ENCODE measurements at places on chromosomes 3 and 15.

- no peak for DNase-seq
Observed at GRCh38 chr3:45113625-45114050, 32.5 kb downstream of the CDCP1 start.

DNA sequence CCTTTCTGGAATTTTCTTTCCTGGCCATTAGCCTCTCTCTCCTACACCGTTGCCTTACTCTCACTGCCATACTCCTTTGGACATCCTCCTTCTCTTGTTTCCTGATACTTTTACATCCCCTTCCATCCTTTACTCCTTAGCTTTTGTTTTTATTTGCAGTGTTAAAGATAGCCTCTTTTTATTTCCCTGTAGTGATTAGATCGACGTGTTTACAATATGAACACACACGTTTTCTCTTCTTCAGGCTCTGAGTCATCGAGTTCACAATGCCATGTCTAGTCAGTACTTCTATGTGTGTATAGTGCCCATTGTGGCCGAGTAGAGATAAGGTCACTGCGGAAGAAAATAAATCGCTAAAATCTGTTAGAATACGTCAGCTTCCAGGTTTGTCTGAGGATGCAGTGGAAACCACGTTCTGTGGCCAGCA lies 208.5 kb downstream of the LPP start:
- no peak for DNase-seq

GRCh38 chr15:77496715-77497109 lies 76.0 kb downstream of the HMG20A start:
- DNase-seq = peak; percentile 52

DNA sequence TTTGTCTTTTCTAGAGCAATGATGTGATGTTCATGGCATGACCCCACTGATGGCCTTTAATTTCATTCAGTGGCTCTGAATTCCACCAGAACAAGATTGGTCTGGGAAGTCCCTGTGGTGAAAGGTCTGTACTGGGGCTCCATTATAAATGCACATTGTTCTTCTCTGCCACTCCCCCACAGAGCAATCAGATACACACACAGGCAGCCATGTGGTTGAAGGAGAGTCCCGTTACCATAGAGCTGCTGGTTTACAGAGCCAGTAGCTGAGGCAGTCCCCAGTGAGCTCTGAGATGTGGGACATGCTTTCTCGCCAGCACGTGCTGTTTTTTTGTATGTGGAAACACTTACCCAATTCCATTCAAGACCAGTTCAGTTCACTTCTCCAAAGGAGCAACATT lies 172.7 kb upstream of the TRIM42 start:
- no peak for DNase-seq

GRCh38 chr3:123357275-123357674 lies 91.6 kb downstream of the ADCY5 start:
- DNase-seq = no peak

- no peak for DNase-seq
Observed at GRCh38 chr15:26378304-26378703, 394.6 kb downstream of the GABRB3 start.

DNA sequence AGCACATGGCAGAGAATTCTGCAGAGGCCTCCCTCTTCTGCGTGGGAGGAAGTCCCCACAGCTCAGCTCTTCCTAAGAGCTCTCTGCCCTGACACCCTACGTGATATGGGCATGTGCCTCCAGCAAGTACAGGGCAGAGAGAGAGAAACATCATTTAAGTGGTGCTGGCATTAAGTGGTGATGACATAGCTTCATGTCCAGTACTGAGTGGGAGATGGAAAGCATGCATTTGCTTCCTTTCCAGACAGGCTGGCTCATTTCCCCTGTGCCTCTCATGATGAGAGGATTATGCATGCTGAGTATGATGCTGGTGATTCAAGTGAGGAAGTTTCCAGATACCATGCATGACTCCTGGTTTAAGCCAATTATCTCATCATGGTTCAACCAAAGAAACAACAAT lies 26.9 kb downstream of the BFSP2 start:
- no peak for DNase-seq

DNA sequence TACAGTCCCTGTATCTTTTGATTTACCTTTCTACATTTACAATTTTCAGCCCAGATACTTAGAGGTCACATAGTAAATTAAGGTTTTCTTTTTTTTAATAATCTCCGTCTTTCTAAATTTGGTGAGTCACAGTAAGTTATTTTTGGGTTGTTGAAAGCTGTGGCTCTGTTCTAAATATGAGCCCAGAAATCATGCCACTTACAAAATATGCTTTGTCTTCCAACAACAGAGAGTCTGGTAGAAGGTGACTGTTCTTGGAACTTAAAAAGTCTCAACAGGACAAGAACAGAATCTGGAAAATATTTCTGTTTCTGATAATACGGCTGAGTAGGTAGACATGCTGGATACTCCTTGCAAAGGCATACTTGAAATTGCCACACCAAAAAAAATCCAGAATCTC lies 16.0 kb downstream of the GOLGA8S start:
- DNase-seq = no peak

DNA sequence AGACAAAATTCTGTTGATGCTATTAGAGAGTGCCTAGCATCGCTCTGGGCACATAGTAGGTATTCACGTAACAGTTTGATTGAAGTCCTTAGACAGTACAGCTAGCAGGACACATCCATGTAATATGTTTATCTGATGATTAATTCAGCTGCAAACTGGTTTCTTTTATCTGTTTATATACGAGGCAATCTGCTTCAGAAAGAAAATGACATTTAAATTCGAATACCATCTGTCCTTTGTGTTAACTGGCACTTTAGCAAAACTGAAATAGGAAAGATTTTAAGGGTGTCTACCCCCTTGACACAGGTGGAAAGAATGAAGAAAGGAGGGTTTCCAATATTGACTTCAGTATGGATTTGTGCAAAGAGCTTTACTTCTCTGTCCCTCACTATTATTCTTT lies 192.5 kb downstream of the MFSD1 start:
- no peak for DNase-seq

- no peak for DNase-seq
Observed at GRCh38 chr3:68855620-68856019, 76.7 kb downstream of the TAFA4 start.

DNA sequence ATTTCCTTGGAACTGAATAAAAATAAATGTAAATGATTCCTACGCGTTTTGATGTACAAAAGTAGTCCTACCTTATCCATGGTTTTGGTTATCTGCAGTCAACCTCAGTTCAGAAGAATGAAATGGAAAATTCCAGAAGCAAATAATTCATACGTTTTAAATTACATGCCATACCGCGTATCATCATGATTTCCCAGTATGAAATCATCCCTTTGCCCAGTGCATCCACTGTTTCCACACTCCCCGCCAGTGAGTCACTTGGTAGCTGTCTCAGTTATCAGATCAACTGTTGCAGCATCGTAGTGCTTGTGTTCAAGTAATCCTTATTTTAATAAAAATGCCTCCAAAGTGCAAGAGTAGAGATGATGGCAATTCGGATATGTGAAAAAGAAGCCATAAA lies 9.1 kb upstream of the MFSD1 start:
- no peak for DNase-seq

- no peak for DNase-seq
Observed at GRCh38 chr3:183074261-183074660, 25.0 kb downstream of the MCCC1 start.

DNA sequence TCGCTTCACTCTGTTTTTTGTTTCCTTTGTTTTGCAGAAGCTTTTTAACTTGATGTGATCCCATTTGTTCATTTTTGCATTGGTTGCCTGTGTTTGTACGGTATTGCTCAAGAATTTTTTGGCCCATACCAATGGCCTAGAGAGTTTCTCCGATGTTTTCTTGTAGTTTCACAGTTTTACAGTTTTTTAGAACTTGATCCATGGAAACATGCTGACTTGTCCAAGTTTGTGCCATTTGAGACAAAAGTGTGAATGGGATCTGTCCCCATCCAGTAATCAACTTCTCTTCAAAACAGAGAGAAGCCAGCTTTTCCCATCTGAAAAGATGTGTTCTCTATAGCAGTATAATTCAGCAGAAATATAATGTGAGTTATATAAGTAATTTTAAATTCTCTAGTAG lies 266.5 kb upstream of the LRTM1 start:
- DNase-seq = no peak

DNA sequence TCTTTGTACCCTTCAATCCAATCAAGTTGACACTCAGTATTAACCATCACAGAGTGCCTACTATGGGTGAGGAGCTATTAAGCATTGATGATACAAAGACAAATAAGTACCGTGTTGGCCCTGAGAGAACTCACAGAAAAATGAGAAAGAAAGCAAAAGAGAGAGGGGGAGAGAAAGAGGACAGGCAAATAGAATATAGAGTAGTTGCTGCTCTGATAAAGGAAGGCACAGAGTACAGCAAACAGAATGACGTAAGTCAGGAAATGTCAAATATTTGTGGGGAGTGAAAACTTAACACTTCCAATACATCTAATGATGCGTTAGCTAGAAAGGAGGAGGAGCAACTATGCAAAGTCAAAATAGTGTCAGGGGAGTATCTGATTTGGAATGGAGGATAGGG lies 320.6 kb upstream of the KCNH8 start:
- DNase-seq = no peak

DNA sequence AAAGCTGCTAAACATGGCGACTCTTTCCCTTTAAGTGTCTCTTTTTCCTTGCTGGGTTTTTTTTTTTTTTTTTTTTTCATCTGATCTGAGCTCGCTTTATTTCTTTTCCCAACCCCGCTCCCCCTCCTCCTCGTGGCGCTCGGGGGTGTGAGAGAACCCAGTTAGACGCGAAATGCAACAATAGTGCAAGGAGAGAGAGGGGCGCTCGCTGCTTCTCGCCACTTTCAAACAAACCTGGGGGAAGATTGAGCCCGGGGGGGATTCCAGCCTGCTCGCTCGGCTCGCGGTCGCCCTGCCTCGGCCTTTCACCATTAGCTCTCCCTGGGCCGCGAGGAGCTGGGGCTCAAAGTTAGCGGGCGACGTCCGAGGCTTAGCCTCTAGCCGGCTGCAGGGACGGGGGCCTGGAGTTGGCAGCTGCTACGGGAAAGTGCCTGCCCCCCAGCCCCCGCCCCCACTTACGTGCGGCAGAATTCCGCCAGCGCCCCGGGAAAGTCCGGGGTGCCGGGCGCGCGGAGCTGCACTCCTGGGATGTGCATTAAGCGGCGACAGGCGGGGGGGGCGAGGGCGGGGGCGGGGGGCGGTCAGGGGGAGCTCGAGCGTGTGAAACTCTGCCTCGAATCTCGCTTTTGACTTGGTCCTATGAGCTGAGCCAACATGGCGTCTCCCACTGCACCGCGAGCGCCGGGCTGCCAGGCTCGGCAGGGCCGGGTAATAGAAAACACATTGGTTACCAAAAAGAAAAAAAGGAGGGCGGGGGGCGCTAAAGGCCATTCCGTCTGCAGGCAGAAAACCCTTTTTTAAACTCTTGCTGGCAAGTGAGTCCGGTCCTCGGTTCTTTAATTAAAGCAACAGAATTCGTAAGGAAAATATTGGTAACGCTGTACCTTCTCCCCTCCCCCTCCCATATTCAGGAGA lies 10.4 kb downstream of the NR2F2 start:
- DNase-seq = no peak

- no peak for DNase-seq
Observed at GRCh38 chr3:97232393-97233034, 418.1 kb downstream of the EPHA6 start.

GRCh38 chr3:49867871-49868321 lies 1.8 kb downstream of the CAMKV start:
- DNase-seq = no peak

DNA sequence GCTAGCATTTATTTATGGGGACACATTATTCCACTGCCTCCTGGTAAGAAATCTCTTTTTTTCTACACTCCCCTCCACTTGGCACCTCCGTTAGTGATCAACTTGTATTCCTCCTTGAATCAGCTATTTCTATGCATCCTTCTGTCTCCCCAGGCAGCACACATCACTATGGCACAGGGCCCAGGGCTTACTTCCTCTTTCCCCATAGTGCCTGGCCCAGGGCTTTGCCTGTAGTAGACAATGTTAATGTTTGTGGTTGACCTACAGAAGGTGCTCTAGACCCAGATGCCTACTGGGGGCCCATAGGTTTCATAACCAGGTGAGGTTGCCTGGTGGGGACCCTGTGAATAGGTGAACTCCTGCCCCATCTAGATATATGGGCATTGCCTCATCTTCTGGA lies 44.9 kb downstream of the EPHB1 start:
- DNase-seq = no peak

DNA sequence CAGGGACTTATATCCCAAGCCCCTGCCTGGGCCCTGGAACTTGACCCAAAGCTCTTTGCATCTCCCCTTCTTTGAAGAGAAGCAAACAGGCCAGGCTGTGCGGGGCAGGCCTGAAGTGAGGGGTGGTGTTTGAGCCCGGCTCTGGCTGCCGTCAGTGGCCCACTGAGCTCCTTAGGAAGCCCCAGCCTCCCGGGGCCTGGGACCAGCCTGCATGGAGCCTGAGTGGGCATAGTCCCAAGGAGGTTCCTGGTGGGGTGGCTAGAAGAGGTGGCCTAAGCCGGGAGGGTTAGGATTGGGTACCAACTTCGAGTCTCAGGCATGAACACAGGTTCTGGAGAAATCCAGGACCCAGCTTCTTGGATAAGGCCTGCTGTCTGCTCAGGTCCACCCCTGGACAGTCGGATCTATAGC lies 6.4 kb downstream of the TMIE start:
- no peak for DNase-seq

- DNase-seq = no peak
Observed at GRCh38 chr3:31579828-31580227, 47.1 kb downstream of the STT3B start.

GRCh38 chr3:127366383-127366782 lies 78.5 kb upstream of the PRR20G start:
- DNase-seq = no peak

DNA sequence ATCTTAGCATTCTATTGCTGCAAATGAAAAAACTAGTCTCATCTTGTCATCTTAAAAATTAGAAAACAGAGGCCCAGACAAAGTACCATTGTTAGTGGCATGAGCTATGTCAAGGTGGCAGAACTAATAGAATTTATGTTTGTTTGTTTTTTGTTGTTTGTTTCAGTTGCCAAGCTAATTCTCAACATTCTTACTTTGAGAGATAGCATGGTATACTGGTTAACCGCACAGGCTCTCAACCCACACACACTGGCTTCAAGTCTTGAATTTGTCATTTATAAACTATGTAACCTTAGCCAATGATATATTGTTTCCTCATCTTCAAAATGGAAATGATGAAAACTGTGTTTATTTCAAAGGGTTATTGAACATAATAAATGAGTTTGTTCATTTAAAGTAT lies 367.6 kb upstream of the PLSCR5 start:
- no peak for DNase-seq

- DNase-seq = no peak
Observed at GRCh38 chr3:151391720-151392119, 7.2 kb upstream of the P2RY12 start.

- no peak for DNase-seq
Observed at GRCh38 chr3:120615847-120616609, 19.9 kb downstream of the NDUFB4 start.

- DNase-seq = no peak
Observed at GRCh38 chr3:171731691-171732090, 78.6 kb downstream of the PLD1 start.

GRCh38 chr3:39541442-39541841 lies 74.0 kb downstream of the MOBP start:
- no peak for DNase-seq

GRCh38 chr15:77048135-77048876 lies 22.6 kb downstream of the TSPAN3 start:
- DNase-seq = no peak

GRCh38 chr3:152531717-152532116 lies 263.0 kb downstream of the MBNL1 start:
- DNase-seq = no peak

- DNase-seq = no peak
Observed at GRCh38 chr3:117226932-117227331, 517.4 kb downstream of the TUSC7 start.
